ENCODE measurements at places on chromosomes 13 and 19. TPM values are rescaled to one million over a fixed set of nuclear protein-coding genes. Genes with fewer than 3 reads are reported as not detected.

Gene ZNF615
- 8.3 TPM for total RNA-seq

Gene PRPF31
- 81.1 TPM for total RNA-seq

Gene MEIS3
- total RNA-seq: not detected

Gene PPP5C
- 111 TPM for total RNA-seq

Gene TMEM145
- total RNA-seq: 3.2 TPM

DNA sequence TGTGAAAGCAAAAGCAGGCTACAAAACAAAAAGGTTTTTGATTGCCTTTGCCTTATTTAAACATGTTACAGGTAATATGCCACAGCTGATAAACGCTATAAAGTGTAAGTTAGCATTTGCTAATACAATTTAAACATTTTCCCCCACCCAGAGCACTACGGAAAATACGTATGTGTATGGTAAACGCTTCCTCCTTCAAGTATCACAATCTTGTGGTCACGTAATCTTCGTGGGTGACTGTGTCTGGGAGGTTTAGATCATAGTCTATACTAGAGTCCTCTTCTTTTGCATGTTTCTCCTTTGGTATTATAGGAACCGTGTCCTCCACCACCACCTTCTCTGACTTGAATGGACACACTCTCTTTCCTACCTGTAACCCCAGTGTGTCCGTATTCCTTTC lies 38.1 kb upstream of the POSTN start:
- no peak overlapping the region for H3K4me3 ChIP-seq
- DNase-seq: no peak
- H3K36me3 ChIP-seq: no peaks in the 10 kb centered on the region
- H3K4me1 ChIP-seq: no peaks in the 10 kb centered on the region
- H3K27ac ChIP-seq: no peak overlapping the region

DNA sequence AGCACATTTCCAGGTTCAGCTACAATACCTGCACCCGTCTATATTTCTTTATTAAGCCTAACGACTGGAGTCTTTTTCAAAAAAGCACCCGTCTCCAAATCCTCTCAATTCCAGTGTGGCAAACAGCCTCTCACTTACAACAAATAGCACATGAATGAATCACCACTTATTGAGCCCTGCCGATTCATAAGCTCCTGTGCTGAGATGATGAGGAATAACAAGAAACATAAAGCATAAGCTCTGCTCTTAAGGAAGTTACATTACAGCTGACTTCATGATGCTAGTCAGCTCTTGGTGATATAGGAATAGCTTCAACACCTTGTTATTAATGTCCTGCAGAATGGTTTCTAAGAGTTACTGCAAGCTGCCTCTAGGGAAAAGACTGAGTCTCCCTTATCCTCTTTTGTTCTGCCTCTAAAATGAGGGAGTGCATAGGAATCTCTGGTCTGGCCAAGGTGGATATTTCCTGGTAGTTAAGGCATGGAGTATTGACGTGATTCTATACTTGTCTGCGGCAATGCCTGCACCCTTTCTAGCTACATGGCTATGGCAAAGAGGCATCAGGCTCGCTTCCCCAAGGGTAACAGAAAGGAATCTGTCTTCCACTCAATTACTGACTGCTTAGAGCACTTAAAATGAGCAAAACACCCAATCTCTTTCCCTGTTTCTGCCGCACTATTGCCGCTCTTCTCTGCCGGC lies 195.7 kb downstream of the KLF12 start:
- H3K36me3 ChIP-seq: peaks cover 25% of the 10 kb centered on the region
- no peaks in the 10 kb centered on the region for H3K27me3 ChIP-seq
- H3K4me1 ChIP-seq: peaks cover 79% of the 10 kb centered on the region
- DNase-seq: no peak

DNA sequence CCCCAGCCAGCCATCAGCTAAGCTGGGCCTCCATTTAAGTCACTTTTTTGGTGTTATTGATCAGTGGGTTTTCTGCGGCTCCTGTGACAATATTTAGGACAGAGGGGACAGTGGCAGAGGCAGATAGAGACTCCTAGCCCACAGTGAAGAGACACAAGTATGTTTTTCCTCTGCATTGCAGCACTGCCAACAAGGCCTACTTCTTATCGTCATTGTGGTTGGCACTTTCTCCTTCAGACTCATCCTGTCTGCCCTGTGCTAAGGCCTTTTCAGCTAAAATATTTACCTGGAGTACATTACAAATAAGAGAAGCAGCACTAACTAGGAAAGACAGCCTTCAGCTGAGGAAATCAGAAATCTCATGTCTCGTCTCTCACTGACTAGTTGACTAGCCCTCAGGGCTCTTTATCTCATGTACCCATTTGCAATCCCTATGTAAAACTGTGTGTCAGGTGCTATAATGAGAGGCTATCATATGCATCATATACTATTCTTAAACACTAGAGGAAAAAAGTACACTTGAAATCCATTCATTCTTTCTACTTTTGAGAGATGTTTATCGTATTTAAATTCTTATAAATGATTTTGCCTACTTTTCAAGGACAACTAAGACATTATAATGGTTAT lies 62.2 kb downstream of the ZAR1L start:
- no peak for DNase-seq
- H3K27ac ChIP-seq: no peak overlapping the region
- H3K4me1 ChIP-seq: no peaks in the 10 kb centered on the region
- H3K4me3 ChIP-seq: no peak overlapping the region

DNA sequence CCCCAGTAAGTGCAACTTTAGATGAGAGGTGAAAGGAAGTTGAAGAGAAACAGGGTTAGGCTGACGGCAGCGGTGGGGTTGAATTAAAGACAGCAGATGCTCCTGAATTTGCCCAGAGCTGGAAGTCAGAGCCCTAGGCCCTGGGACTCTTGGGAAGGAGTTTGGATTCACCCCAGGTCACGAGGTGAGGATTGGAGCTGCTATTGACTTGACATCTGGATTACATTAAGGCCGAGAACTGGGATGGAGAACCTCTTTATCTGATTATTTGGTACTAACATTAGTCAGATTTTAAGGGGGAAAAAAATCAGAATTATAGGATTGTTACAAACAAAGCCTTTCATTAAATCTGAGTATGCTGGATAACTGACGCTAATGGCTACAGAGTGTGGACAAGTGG lies 367.2 kb downstream of the ZNF536 start:
- H3K27ac ChIP-seq: no peak overlapping the region
- no peaks in the 10 kb centered on the region for H3K36me3 ChIP-seq
- peaks cover 1% of the 10 kb centered on the region for H3K27me3 ChIP-seq

DNA sequence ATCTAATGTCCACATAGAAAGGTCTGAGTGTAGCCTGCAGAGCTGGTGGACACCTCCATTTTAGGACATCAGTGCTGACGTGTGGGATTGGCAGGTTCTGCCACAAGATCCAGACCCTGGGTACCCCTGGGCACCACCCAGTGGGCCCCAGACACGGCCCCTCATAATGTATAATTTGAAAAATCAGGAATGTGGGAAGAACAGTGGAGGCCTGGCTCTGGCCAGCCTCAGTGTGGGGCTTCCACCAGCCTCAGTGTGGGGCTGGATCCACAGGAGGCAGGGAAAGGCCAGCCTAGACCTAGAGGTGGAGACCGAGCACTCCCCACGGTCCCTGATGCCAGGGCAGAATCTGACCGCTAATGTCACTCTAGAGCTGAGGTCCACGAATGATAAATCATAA lies 150.7 kb upstream of the SOX1 start:
- no peaks in the 10 kb centered on the region for H3K4me1 ChIP-seq
- H3K27ac ChIP-seq: no peak overlapping the region
- no peak overlapping the region for H3K4me3 ChIP-seq
- no peaks in the 10 kb centered on the region for H3K36me3 ChIP-seq
- peaks cover 3% of the 10 kb centered on the region for H3K27me3 ChIP-seq
- DNase-seq: no peak

- no peaks in the 10 kb centered on the region for H3K27me3 ChIP-seq
- H3K27ac ChIP-seq: peak overlapping the region; percentile 75
- no peak for DNase-seq
- H3K4me3 ChIP-seq: no peak overlapping the region
Measured at GRCh38 chr19:5947435-5947834, 30.5 kb downstream of the RANBP3 start.

DNA sequence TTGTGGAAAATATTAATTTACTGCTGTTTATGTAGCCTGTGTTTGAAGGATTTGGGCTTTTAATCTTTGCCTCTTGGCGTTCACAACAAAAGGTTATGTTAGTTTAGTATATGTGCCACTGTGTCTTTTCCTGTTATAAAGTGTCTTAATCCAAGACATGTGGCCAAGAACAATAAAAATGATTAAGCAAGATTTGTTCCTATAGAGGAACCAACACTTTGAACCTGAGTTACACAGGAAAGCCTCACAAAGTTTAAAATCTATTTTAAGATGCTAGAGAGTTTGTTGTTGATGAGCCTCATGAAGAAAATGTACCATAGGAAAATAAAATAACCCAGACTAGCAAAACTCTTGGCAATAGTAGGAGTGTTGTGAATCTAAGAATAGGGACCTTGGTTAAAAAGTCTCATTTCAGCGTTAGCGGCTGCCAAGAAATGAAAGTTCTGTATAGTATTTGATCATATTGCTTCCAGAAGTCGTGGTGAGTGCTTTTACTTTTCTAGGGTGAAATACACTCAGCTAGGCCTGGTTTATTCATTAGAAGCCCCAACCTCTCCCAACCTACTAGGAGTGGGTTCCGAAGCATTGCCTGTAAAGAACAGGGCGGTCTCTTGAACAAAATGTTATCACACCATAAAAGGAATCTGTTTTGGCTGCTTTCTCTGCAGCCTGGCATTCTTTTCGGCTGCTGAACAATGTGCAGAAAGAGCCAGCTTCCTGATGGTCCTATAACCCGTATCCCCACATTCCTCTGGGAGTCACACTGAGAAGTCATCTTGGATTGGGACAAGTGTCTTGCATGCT lies 102.6 kb downstream of the LRCH1 start:
- DNase-seq: no peak
- no peaks in the 10 kb centered on the region for H3K27me3 ChIP-seq
- no peak overlapping the region for H3K4me3 ChIP-seq
- peak overlapping the region; percentile 64 for H3K27ac ChIP-seq
- H3K36me3 ChIP-seq: peaks cover 21% of the 10 kb centered on the region

GRCh38 chr19:16200038-16201010 lies 2.6 kb downstream of the AP1M1 start:
- peak overlapping the region; percentile 78 for H3K27ac ChIP-seq
- H3K4me1 ChIP-seq: peaks cover 54% of the 10 kb centered on the region
- H3K27me3 ChIP-seq: no peaks in the 10 kb centered on the region
- peak overlapping the region; percentile 57 for H3K4me3 ChIP-seq
- DNase-seq: peak; percentile 44

DNA sequence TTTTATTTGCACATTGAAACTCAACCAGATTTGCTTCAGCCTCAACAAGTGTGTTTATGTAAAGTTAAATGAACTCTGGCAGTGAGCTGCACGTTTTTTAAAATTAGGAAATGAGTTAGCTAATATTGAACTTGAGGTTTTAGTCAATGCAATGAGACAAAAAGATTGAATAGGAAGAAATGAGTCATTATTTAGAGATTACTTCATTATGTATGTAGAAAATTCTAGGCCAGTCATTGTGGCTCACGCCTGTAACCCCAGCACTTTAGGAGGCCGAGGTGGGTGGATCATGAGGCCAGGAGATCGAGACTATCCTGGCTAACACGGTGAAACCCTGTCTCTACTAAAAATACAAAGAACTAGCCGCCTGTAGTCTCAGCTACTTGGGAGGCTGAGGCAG lies 22.8 kb upstream of the CD70 start:
- peaks cover 30% of the 10 kb centered on the region for H3K27me3 ChIP-seq
- DNase-seq: peak; percentile 72
- H3K27ac ChIP-seq: peak overlapping the region; percentile 5
- no peak overlapping the region for H3K4me3 ChIP-seq
- H3K4me1 ChIP-seq: peaks cover 34% of the 10 kb centered on the region
- peaks cover 6% of the 10 kb centered on the region for H3K36me3 ChIP-seq

- H3K4me1 ChIP-seq: peaks cover 4% of the 10 kb centered on the region
- DNase-seq: no peak
- H3K36me3 ChIP-seq: no peaks in the 10 kb centered on the region
- no peaks in the 10 kb centered on the region for H3K27me3 ChIP-seq
- H3K4me3 ChIP-seq: no peak overlapping the region
Measured at GRCh38 chr19:1157931-1158884, 15.9 kb downstream of the SBNO2 start.

- no peak overlapping the region for H3K4me3 ChIP-seq
- H3K27ac ChIP-seq: no peak overlapping the region
- no peaks in the 10 kb centered on the region for H3K4me1 ChIP-seq
- no peaks in the 10 kb centered on the region for H3K36me3 ChIP-seq
Measured at GRCh38 chr19:54030895-54031586, 32.7 kb downstream of the VSTM1 start.

DNA sequence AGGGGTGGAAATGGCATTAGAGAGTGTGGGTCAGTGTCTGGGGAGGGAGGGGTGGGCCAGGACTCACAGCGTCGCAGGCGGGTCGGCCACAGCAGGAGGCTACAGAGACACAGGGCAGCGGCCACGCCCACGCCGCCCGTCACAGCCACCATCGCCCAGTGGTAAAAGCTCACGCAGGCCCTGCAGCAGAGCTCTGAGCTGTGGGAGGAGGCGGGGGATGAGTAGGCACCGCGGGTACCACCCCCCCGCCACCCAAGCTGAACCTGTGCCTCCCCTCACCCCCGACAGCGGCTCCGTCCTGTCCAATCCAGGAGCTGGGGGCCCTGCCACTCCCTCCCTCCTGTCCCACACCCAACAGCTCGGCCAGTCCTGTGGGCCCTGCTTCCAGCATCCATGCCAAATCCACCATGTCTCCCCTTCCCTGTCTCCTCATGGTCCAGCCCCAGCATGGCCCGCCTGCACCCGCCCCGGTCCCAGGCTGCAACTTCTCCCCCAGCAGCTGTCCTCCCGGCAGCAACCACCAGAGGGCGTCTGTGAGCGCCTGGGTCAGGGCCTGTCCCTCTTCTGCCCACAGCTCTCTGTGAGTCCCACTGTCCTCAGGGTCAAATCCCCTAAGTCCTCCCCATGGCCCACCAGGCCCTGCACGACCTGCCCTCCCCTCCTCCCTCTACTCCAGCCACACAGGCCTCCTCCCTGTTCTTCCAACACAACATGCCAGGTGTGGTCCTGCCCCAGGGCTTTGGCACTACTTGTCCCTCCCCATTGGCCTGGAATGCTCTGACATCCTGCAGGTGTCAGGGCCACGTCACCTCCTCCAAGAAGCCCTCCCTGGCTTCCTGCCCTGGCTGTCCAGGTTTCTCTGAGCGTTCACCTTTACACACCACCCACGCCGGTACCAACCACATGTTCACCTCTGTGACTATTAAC lies 6.0 kb downstream of the TEKTIP1 start:
- peaks cover 10% of the 10 kb centered on the region for H3K36me3 ChIP-seq
- H3K27ac ChIP-seq: peak overlapping the region; percentile 73
- H3K27me3 ChIP-seq: no peaks in the 10 kb centered on the region

Measured in activated CD8-positive, alpha-beta T cell treated with anti-CD3 and anti-CD28 coated beads for 36 hours (primary cell).